ENCODE measurements at places on chromosomes 3 and 15.

DNA sequence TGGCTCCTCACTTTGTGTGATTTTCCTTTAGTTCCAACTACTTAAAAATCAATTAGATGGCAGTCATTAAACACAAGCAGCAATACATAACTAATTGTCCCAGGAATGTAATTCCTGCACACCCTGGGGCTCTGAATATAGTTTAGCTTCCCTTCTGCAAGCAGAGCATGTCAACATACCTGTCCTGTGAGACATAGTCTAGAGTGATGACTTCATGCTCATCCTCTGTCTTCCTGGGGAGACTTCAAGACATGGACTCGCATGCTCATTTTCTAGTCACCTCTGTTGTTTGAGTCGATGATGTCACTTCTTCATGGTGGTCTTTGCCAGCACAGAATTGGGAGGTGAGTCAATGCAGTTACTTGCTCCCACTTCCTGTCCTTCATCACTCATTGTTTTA, 15.7 kb downstream of the C3orf52 start:
- DNase-seq, result no peak

GRCh38 chr15:93110502-93111040, 21.6 kb upstream of the RGMA start:
- DNase-seq, result no peak

GRCh38 chr15:63065262-63066221, 23.0 kb downstream of the TPM1 start:
- DNase-seq, result no peak

- DNase-seq, result no peak
These were observed 15.6 kb downstream of the SMAD3 start for GRCh38 chr15:67080900-67081431.

- no peak for DNase-seq
These were observed 198.1 kb downstream of the NEK10 start for GRCh38 chr3:27171113-27171512.

DNA sequence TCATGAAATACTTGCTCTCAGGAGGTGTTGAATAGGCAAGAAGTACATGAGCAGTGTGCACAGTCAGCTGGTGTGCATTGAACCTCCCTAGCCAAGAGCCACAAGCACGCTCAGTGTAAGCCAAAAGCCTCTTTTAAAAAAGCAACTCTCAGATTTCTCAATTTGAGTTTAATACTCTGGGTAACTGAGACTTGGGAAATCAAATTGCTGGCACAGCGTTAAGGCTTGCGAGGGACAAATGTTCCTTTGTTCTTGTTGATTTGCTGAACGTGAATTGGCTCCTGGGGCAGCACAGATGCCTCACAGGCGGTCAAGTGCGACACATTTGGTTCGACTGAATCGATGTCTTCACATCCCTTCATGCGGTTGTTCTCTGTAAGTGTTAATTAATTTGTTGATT, at the start of gene FAM240A:
Gene FAM240A, plus strand, starts transcription at position 202 of the 400 bp plus-strand sequence. Its CDS starts 159 bp downstream, at position 361.
- DNase-seq, result no peak

DNA sequence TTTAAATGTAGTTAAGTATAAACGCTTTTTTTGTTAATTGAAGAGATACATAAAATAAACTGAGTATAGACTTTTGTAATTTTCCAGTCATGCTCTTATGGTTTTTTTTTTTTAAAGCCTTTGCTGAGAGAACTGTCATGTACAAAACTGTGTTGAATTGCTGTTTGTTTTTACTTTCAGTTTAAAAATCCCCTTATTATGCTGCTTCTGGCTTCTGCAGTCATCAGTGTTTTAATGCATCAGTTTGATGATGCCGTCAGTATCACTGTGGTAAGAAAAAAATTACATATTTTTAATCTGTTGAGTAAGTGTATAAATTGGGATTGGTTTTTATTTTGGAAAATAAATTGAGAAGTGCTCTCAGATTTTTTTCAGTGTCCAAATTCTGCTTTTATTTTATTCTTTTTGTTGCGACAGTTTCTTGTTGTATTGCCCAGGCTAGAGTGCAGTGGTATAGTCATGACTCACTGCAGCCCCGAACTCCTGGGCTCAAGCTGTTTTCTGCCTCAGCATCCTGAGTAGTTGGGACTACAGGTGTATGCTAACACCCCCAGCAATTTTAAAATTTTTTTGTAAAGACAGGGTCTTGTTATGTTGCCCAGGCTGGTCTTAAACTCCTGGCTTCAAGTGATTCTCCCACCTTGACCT, 40.7 kb downstream of the ATP2C1 start:
- no peak for DNase-seq

DNA sequence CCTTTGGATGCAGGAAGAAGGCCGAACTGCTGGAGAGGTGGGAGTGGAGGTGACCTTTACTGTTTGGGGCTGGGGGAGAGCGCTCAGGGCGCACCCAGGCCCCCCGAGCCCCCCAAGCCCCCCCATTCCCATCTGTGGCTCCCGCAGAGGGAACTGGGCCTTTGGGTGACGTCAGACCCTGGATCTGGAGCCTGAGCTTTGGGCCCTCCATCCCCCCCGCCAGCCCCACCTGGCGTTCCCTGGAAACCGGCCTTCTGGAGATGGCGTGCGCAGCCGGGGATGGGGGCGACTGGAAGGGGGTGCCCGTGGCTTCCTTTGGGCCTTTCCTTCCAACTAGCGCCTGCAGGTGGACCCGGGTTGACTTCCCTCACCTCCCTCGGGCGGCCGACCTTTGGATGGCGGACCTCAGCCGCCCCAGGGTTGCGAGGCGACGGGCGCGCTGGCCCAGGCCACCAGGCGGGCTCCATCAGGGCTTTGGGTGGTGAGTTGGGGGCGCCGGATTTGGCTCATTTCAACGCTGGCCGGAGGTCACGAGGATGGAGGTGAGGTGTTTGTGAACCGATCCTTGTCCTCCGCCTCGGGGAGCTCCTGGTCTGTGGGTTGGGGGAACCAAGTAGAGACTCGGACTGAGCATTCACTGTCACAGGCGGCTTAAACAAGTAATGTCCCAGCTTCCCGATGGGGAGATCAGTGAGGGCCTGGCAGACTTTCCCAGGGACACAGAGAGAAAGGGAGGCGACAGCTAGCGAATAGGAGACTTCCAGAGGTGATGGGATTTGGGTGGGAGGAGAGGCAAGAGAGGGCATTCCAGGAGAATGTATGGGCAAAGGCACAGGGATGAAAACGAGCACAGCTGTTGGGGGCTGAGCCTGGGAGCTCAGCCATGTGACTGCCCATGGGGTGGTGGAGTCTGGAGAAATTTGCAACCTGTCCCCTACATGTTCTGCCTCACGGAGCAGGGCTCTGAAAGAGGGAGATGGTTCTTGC, 709 bp downstream of the SCAMP5 start:
- no peak for DNase-seq
